ENCODE measurements at places on chromosomes 4 and X.

DNA sequence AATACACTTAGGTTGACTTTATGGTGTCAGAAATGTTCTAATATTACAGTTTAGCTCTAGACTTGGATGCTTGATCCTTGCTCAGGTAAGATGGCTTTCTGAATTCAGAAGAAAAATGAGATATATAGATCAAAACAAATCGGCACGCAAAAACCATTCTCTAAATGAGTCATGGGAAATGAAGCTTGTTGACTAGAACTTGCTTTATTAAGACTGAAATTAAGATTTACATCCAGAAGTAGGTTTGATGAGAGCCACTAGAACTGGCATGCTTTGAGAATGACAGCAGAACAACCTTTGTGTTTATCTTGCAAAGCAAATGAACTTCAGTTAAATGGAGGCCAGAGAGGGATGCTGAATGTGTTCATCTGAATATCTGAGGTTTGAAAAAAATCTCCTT, 304.9 kb upstream of the KLF3 start:
- DNase-seq = no peak

- DNase-seq = no peak
Observed at GRCh38 chr4:145847764-145848163, 90.9 kb downstream of the ZNF827 start.

GRCh38 chrX:72271091-72271788, 5.8 kb downstream of the RPS4X start:
- no peak for DNase-seq

DNA sequence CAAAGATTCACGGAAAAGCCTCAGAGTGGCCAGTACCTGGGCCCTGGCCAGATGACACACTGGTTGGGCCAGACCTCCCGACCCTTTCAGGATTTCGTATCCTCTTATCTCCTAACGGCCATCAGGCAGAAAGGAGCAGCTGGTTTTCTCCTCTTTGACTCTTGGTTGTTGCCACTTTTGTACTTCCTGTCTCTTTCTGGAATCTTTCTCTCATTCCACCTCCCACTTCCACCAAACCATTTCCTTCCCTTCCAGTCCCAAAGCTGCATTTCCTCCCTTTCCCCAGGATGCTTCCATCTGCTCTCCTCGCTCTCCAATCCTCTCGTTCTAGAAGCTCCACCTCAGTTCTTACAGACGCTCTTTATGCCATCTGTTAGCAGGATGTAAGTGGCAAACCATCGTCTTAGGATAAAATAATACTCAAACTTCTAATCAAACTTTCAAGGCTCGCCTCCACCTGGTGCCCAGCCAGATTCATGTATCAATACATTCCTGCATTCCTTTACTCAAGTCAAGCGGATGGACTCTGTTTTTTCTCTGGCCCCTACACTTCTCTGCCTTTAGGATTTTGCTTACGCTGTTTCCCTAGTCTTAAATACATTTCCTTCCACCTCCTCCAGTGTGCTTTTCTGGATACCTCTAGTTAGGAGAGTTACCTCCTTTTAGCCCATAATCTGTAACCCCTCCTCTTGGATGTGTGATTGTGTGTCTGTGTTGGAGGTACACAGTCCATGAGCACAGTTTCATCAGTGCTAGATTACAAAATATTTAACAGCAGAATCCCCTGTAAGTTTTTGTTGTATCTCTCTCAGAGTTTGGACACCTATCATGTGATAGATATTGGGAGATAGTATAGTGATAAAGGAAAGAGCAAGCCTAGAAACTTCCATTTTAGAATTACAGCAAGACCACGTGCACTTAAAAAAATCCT, 70.4 kb downstream of the LDB2 start:
- no peak for DNase-seq

DNA sequence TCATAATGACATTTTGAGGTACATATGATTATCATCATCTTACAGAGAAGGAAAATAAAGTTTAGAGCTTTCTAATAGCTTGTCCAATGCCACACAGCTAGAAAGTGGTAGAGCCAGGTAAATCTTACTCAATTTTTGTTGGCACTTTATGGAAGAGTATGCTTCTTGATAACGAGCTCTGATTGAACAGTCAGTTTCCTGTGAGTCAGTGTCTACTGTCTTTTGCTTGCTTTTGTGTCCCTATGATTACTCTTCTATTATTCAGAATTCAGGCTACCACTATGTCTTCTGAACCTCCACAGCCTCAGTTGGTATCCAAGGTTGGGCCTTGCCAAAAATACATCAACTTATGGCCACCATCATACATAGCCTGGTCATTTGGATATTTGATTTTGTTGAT, 2.6 kb downstream of the FAAH2 start:
- DNase-seq = no peak

- peak; percentile 26 for DNase-seq
Observed at GRCh38 chr4:73257651-73258435, 755 bp downstream of the ANKRD17 start.

GRCh38 chrX:103730796-103731493, 20.2 kb downstream of the TMEM31 start:
- no peak for DNase-seq

- DNase-seq = no peak
Observed at GRCh38 chrX:84709987-84710386, 207.7 kb upstream of the HDX start.

- DNase-seq = no peak
Observed at GRCh38 chrX:42954880-42955279, 176.9 kb upstream of the PPP1R2C start.

- no peak for DNase-seq
Observed at GRCh38 chr4:139599076-139599475, 43.1 kb upstream of the SETD7 start.

GRCh38 chr4:10085386-10085785, 31.2 kb downstream of the WDR1 start:
- no peak for DNase-seq

GRCh38 chr4:156390599-156391324, 437.1 kb upstream of the CTSO start:
- DNase-seq = no peak

DNA sequence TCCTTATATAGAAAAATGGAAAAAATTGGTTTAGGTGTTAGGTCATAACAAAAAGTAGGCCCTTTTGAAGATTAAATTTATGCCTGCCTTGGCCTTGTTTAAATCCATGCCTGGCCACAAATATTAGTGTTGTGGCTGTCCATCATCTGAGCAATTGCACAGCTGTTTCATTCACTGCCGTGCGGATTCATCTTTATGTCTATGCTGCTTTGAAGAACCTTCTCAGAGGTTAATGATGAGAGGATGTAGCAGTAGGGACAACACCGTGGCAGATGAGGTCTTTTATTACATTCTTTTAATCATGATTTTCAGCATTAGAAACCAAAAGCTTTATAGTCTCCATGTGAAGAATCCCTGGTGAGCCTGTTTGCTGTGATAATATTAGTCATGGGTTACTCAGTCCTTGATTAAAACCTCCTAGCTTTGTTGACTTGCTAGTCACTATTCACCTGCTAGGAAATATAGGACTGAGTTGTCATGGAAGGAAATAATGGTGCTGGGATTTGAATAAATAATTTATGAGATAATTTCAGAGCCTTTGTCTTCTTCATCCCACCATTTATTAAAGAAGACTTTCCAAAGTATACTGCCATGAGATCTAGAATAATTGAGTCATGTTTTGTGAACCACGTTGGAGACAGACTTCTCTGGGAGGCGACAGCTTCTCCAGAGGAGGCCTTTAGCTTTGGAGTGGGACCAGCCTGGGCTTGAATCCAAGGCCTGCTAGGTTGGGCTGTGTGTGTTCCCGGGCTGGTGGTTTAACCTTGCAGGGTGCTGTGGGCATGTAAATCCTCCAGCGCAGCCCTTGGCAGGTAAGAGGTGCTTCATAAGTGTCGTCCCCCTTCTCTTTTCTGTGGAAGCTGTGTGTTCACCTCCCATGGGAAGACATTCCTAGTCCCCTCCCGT, 53.5 kb downstream of the PTTG2 start:
- no peak for DNase-seq

- no peak for DNase-seq
Observed at GRCh38 chr4:168637872-168638756, 141.3 kb downstream of the PALLD start.

DNA sequence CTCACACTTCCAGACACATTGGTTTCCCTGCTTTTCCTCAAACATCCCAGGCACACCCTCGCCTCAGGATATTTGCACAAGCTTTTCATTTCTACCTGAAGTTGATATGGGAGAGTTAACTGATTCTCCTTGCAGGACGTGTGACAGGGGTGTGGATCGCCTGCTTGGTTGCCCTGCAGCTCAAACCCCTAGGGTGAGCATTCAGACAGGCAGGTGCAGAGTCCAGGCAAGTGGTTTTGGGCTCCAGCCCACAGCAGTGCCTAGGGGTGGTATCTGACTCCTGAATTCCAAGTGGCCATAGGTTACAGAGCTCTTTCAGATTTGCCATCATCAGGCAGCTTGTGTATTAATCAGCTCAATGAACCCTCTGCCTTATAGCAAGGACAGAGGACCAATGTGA, 1104.2 kb upstream of the IGFBP7 start:
- no peak for DNase-seq

GRCh38 chrX:104482757-104483156, 83.2 kb upstream of the IL1RAPL2 start:
- no peak for DNase-seq

DNA sequence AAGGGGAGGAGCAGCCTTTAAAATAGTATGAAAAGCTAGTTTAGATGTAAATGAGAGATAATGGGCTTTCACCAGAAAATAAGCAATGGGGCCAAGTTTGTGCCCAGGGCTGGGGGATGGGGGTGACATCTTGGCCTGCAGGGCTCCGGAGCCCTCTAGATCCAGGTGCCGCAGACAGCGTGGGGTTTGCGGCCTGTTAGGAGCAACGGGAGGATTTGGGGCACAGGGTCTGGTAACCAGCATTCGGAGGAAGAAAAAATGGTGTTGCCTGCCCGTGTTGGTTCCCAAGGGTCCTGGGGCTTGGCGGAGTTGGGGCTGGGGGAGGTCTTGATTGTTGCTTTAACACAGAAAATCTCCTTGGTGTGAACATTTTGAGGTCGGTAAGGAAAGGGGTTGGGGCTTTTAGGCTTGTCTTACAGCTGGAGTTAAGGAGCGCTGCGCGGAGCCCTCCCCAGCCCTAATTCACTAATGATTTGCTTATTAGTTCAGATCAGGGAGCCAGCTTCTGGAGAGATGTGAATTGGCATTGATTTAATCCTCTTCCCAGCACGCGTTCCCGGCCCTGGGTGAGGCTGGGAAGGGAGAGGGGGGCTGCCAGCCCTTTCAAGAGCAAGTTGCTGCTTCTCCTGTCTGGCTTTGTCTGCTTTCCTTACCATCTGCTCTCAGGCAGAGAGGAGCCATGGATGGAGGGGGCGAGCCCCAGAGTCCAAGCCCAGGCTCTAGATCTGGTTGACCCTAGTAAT, 443.4 kb downstream of the BCOR start:
- DNase-seq = no peak

DNA sequence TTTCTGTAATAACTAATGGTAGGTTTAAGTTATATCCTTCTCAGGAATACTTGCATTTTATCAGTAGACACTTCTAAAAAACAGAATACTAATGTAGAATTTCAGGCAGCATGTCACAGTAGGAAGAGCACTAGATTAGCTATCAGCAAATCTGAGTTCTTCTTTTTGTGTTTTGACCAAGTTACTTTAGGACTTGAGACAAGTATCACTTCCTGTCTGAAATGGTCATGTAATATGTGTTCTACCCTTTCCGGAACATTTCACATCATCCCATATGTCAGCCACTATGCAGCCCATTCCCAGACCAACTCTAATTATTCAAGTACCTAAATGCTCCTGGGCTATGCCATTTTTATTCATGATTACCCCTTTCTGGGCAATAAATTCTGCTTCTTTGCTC, 401.8 kb upstream of the RPS6KA3 start:
- no peak for DNase-seq

DNA sequence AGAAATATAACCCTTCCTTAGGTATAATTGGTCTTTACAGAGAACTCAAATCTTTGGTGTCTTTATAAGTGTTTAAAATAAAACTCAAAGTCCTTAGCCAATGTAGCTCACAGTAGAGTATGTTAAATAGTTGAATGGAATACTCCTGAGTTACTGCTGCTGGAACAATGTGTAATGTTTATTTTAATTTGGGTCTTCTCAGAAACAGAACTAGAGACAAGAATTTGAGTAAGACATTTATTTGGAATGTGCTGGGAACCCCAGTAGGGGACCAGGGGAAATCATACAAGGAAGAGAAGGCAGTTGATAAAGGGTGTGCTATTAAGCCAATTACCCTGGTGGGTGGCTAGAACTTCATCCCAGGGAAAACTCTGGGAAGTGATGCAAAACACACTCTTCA, 240.4 kb upstream of the LDB2 start:
- no peak for DNase-seq

DNA sequence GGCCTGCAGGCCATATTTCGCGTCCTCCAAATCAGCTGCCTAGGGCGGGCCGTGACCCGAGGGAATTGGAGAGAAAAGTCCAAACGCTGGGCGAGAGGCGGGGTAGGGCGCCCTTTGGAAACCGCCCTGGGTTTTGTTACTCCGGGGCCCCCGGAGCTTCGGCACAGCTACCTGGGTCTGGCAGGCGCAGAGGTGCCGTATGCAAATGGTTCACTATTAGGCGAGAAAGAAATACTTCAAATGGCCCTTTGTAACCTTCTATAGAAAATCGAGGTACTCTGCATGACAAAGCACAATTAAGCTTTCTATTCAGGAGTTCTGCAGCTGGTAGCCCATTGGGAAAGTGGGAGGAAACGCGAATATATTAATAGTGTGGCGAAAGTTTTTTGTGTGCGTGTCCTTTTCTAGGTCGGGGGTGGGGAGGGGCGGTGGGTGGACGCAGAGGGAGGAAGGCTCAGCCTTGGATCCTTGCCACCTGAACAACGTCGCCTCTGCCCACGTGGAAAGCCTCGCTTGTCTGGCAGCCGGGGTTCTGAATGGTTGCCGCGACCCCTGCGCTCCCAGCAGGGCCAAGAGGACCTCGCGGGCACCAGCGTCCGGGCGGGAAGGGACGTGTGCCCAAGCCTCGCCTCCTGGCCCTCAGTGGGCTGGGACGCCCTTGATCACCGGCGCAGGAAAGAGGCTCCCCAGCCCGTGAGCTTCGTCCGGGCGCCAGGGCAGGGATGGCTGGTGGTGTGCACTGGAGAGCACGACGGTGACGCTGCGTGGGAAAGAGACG, 9.5 kb downstream of the GSX2 start:
- no peak for DNase-seq

DNA sequence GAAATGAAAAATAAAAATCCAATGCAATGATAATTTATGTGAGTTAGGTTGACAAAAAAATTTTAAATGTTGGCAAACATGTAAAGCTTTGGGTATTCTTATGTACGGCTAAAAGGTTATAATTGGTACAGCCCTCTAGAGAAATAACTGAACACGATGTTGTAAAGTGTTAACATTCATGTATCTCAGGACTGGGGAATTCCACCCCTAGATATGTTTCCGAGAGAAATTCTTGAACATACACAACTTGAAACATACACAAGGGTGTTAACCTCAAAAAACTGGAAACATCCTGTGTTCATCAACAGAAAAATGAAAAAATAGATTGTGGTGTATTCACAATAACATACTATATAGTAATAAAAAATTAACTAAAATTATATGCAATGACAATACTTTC, 91.8 kb downstream of the CHM start:
- no peak for DNase-seq

GRCh38 chrX:30570505-30570904, 7.1 kb downstream of the TASL start:
- no peak for DNase-seq

- DNase-seq = no peak
Observed at GRCh38 chr4:54961357-54961975, 163.9 kb downstream of the KDR start.

- no peak for DNase-seq
Observed at GRCh38 chr4:83503974-83504373, 19.1 kb upstream of the ABRAXAS1 start.

GRCh38 chr4:41692717-41693345, 55.7 kb downstream of the PHOX2B start:
- no peak for DNase-seq

GRCh38 chr4:157115613-157116335, 39.8 kb downstream of the GLRB start:
- DNase-seq = no peak

Data from stimulated activated CD4-positive, alpha-beta T cell treated with anti-CD3 and anti-CD28 coated beads, Interleukin-4, amount 100 ng/mL, for 4 hours (primary cell).